Activated CD4-positive, CD25-positive, alpha-beta regulatory T cell treated with anti-CD3 and anti-CD28 coated beads, Interleukin-2, amount 50 U/mL, for 16 hours (primary cell): ENCODE measurements at places on chromosomes 3 and 15.

DNA sequence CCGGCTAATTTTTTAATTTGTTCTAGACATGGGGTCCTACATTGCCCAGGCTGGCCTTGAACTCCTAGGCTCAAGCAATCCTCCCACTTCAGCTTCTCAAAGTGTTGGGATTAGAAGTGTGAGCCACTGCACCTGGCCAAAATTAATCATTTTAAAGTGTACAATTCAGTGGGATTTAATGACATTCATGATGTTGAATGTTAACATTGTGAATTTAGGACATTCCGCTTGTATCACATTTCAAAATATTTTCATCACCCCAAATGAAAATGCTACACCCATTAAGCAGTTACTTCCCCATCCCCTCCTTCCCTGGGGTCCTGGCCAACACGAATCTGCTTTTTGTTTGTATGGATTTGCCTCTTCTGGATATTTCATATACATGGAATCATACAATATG is 62.1 kb upstream of the CGNL1 start:
- no peak for DNase-seq

- DNase-seq: no peak
Observed at GRCh38 chr3:84442533-84442932, 516.3 kb upstream of the CADM2 start.

DNA sequence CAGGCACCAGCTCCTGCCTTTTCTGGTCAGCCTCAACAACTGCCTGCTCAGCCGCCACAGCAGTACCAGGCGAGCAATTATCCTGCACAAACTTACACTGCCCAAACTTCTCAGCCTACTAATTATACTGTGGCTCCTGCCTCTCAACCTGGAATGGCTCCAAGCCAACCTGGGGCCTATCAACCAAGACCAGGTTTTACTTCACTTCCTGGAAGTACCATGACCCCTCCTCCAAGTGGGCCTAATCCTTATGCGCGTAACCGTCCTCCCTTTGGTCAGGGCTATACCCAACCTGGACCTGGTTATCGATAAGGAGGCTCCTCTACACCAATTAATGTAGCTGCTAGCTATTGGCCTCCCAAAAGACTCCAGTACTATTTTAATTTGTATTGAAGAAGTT is 38.9 kb downstream of the TFG start:
- DNase-seq: no peak

DNA sequence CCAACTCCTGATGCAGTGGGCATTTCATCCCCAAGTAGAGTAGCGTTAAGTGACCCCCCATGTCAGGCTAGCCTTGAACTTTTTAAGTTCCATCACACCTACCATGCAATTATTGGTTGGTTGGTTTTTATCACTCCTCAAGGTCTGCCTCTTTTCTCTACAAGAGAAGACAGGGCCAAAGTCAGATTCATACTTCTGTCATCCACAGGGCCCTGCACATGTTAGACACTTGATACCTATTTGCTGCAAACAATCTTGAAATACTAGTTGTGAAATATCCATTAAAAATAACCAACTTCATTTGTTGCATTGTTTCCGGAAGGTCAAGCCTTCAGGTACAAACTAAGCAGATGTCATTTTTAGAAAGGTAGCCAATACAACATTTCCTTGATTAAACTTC is 1.2 kb downstream of the CMSS1 start:
- no peak for DNase-seq

DNA sequence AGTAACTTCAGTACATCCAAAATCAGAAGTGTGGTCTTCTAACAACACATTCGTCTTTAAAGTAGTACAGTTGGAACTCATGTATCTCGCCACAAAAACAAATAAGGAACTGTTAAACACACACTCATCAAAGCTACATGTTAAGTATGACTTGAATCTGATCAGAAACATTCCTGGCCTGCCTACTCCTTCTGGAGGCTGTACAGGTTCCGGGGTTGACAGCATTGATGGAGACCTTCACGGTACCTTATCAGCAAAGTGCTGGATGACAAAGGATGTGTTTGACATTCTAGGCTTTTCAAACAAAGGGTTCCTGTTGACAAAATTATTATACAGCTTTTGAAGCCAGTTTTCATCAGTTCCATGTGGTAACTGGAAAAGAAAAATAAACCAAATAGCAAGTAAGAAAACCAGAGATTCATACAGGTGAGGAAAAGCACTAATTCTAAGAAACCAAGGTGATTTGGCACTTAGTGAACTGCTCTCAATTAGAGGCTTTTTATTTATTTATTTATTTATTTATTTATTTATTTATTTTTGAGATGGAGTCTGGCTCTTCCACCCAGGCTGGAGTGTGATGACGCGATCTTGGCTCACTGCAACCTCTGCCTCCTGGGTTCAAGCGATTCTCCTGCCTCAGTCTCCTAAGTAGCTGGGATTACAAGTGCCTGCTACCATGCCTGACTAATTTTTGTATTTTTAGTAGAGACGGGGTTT is 44.3 kb downstream of the MYO5C start:
- DNase-seq: no peak

DNA sequence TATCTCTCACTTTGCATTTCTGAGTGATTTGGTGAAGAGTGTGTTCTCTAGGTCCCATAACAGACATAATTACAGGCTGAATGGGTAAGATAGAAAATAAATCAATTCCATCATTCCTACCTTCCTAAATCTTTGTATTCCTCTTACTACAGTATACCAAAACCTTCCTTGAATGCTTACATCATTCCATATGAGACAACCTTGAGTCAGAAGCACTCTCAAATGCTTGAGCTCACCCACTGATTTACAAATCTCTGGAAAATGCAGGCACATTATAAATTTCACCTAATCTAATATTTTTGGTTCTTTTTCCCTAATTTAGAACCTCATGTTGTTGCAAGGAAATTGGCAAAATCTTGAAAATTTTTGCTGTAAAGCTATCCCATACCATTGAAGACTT is 239.1 kb downstream of the CBLB start:
- DNase-seq: no peak
